Stimulated activated CD8-positive, alpha-beta memory T cell treated with anti-CD3 and anti-CD28 coated beads, Interleukin-15, amount 100 ng/mL, for 1 hour (primary cell): ENCODE measurements at places on chromosomes 2 and 18.

- no peak for DNase-seq
Measured at GRCh38 chr18:75291460-75291859, 80.9 kb downstream of the TSHZ1 start.

DNA sequence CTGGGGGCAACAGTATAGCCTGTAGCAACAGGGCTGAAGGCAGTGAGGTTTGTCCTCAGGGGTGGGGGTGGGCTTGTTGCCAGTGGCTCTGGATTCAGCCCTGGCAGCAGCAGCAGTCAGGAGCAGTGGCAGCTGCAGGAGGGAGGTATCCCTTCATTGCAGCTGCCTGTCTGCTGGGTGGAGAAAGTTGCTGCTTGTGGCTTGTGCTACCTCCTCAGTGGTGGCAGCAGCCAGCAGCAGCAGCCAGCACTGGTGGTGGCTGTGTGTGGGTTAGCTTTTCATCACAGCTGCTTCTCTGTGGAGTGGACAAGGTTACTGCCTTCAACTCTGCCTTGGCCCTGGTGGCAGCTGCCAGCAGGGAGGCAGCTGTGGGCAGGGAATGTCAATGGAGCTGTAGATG, 94.9 kb downstream of the ARL6IP6 start:
- no peak for DNase-seq

DNA sequence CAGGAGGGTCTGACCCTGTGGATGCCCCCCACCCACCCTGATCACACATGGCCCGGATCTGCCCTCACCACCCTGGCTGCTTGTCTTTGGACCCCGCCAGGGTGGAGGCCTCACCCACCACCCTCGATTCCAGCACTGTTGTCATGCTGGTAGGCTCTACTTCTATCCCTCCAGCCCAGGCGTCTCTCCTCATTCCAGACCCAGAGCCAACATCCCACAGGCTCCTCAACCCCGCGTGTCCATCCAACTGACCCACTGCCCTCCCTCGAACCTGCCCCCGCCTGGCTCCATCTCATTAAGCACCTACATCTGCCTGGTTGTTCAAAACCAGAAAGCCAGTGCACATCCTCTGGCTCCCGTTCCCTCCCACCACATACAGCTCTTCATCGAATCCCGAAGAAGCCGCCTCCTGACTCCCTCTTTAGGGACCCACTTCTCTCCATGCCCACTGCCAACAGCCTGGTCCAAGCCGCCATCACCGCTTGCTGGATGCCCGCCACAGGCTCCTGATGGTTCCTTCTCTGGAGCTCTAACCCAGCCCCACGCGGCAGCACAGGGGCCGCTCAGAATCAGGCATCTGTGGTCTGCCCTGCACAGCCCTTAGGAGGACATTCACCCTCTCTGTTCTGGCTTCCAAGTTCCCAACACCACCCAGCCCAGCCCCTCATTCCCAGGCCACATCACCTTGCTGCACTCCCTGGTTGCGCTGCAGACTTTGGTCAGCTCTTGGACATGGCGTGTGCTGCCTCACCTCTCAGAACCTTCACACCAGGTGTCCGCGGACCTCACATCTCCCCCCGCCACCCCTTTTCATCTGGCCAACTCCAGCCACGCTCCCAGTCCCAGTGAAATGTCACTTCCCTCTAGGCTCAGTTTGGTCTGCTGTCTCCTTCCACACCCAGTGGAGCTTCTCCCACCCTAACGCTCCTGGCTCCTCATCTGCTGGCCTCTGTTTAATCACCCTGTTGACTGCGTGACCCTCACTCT, 43.0 kb downstream of the EMX1 start:
- no peak for DNase-seq

DNA sequence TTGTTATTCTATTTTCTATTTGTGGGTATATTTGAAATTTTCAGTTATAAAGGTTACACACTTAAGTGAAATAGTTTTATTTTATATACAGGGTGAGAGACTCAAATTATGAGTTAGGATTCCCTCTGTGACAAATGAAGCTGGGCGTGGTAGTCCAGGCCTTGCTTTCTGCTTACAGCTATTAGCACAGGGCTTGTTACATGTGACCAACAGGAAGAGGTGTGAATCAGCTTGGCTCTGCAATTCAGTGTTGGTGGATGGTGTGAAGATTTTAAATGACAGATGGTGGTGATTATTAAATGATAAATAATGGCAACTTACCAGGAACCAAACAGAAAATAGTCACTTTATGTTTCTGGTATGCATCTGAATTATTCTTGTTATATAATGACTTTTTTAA, 64.4 kb upstream of the NOSTRIN start:
- DNase-seq: no peak

DNA sequence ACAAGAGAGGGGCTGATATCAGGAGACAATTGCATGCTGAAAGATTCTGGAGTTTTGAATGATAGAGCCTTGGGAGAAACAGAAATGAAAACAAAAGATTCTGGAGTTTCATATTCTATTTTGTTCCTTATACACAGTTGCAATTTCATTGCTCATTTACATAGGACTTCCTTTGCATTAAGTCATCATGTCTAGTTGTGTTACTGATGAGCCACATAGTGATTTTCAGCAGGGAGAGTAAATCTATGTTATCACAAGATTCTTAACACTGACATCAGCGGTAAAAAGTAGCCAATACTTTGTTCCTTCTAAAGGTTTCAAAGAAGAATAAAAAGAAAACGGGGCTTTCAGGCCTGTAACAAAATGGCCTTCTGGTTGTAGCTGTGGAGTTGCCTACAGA, 7.1 kb downstream of the ADAM17 start:
- DNase-seq: no peak

DNA sequence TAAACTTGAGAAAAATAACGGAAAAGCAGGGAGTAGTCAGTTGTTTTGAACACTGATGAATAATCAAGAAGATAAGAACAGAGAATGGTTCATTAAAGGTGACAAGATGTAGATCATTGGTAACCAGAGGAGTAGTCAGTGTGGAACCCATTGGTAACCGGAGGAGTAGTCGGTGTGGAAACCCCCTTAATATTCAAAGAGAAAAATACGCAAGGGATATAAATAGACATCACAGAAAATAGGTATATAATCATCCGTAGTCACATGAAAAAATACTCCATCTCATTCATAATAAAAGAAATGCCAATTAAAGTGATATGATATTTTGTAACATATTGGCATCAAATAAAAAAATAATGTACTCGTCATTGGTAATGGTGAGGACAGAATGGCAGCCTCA, 70.6 kb upstream of the EPAS1 start:
- no peak for DNase-seq

DNA sequence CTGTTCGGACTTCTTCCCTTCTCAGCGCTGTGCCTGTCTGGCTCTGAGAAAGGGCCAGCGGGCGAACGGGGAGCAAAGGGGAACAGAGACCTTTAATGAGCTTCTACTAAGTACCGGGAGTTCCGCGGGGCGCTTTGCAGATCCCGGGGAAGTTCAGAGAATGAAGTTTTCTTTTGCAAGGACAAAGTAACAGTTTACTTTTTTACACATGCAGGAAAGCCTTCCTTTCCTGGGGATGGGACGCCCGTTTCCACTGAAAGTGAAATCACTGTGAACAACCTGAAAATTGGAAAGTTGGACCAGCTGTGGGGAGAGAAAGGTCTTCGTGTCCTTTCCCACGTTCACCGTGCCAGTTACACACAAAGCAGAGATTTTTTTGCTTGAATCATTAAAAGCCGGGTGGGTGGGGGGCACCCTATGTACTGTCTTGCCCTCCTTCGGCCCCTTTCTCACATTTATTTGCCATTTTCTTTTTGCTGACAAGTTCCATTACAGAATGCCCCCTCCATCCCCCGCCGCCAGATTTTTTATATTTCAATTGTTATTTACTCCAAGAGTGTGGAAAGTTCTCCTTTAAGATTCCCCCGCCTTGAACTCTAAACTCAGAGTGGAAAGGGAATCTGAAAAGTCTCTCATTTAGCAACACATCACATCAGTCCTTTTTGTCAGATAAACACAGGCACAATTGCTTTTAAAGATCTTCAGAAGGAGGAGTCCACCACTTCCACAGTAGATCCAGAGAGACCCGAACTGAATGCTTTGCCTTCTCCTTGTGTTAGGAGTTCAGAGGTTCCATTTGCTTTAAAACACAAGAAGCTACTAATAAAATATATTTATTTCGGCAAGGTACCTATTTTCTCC, 1.1 kb upstream of the FN1 start:
- DNase-seq: no peak

DNA sequence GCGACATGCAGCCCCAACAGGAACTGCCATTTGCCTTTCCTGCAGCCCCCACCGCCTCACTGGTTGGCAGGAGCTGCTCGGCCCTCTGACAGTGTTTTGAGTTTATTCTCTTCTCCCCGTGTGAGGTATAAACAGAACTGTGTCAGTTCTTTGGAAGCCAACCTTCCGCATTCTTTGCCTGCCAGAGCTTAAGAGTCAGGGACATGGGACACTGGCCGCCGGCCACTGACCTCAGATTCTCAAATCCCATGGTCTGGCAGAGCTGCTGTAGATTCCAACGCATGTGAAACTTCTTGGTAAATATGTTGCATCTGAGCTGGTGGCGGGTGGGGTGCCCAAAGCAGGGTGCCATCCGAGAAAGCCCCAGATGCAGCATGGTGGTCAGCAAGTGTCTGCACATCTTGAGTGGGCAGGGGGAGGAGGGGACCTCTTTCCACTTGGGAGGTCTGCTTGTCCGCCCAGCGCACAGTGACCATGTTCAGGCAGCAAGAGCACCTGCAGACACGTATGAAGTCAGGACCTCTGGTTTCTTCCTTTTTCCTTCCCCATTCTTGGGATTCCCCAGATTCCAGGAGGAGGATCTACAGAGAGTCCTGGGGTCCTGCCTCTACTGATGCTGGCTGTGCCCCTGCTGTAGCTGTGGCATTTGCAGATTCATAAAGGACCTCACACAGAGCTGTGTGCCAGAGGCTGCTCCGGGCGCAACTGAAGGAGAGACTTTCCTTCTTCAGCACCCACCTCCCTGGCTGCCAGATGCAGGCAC, 23.8 kb downstream of the ASB18 start:
- DNase-seq: no peak

- no peak for DNase-seq
Measured at GRCh38 chr2:102060792-102061191, 69.0 kb downstream of the IL1R2 start.

GRCh38 chr2:70003093-70003830, 41.8 kb upstream of the ASPRV1 start:
- no peak for DNase-seq

- no peak for DNase-seq
Measured at GRCh38 chr18:78903436-78904178, 76.0 kb upstream of the SALL3 start.
